ENCODE measurements at places on chromosomes 5 and 9.

DNA sequence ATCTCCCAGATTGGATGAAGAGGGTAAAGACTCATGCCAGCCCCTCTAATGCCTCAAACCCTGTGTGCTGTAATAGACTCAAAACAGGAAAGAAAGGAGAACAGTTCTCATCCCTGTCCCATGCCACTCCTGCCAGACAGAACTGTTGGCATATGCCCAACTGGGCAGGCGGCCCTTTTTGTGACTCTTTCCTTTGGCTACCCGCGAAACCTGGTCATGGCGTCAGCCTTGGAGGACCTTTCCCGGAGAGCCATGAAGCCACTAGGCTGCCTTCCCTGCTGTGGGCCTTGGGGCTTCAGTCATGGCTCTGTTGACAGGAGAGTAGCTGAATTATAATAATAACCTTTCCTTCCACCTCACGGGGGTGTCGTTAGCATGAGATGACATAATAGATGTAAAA, 75.9 kb upstream of the SEMA6A start:
- no peak for DNase-seq

DNA sequence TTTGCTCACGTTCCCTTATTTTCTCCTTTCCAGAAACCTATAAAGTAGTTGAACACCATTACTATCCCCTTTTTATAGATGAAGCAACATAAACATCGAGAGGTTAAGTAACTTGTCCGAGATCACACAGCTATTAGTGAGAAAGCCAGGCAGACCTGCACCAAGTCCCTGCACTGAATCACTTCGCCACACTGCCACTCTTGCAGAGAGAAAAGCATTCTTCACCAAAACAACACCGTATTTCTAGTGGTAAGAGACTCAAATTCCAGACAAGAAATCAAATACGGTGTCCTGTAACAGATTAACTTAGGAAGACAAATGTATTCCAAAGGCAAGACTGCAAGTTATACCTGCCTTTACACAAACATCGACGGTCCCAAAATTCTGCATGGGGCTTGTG, 82.0 kb upstream of the DMRT1 start:
- DNase-seq = no peak

- peak; percentile 40 for DNase-seq
Measured at GRCh38 chr9:97802276-97802675, 50.8 kb upstream of the FOXE1 start.

DNA sequence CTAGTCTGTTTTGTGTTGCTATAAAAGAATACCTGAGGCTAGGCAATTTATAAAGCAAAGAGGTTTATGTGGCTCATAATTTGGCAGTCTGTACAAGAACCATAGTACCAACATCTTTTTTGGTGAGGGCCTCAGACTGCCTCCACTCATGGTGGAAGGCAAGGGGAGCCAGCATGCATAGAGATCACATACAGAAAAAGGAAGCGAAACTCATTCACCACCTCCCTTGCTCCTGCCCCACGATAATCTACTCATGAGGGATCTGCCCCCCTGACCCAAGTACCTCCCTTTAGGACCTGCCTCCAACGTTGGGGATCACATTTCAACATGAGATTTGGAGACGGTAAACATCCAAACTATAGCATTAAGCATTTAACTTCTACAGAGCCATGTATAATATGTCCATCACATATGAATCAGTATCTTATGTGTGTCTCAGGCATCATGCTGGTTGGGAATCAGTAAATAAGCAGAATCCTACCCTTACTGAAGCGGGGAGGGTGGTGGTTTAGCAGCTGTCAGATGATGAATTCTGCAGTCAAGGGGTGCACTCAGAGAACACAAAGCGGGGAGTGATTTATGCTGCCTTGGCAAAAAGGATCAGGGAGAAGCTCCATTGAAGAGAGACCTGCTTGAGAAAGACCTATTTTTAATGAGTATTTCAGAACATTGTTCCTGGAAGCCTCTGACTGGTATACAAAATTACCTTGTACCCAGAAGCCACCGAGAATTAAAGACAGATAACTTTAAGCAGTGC, 34.8 kb downstream of the HMGXB3 start:
- DNase-seq = no peak

DNA sequence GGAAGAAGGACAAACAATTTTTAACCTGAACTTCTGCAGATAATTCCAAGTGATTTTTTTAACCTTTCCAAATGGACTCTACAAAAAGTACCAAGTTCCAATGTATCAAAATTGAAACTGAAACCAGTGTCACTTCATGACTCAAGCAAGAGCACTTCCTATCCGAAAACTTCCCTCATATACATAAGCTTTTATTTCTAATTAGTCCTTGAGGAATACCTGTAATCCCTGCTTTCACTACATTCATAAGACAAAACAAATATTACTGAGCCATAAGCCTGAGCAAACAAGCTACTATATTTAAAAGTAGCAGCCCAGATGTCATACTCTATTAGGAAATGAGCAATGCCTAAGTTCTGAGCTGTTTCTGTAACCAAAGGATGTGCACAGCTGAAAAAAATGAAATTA, 224.4 kb downstream of the EBF1 start:
- DNase-seq = no peak

DNA sequence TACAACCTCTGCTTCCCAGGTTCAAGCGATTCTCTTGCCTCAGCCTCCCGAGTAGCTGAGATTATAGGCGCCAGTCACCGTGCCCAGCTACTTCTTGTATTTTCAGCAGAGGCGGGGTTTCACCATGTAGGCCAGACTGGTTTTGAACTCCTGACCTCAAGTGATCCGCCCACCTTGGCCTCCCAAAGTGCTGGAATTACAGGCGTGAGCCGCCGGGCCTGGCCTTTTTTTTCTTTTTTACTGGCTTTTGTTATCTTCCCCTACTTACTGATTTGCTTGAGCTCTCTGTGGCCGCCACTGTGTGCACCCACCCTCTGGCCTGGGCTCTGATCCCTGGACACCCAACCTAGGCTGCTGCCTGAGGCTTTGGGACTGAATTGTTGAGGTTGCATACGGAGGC, 60.3 kb downstream of the ANKRD33B start:
- DNase-seq = no peak

GRCh38 chr5:148807851-148808250, 18.6 kb upstream of the ADRB2 start:
- no peak for DNase-seq

GRCh38 chr5:6856653-6857052, 143.4 kb downstream of the TENT4A start:
- no peak for DNase-seq

- DNase-seq = peak; percentile 49
Measured at GRCh38 chr5:146731909-146732659, 146.5 kb downstream of the PPP2R2B start.

- DNase-seq = no peak
Measured at GRCh38 chr9:9522406-9522805, 1090.4 kb downstream of the PTPRD start.

GRCh38 chr5:156927545-156927944, 35.5 kb downstream of the TIMD4 start:
- no peak for DNase-seq

DNA sequence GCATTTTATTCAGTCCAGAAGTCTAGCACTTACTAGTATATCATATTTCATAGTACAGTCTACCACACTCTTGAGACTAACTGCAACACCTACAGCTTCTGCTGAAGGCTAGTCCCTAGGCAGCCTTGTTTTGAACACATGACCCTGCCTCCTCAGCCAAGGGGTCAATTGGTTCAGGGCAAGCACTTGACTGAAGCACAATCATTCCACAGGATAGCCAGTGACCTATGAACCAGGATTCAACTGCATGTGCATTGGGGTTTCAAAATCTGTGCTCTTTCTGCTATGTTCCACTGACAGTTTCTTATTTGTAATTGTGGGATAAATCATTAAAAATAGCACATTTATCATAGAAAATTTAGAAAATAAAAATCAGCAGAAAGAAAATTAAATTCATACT, 186.8 kb downstream of the TMEM161B start:
- no peak for DNase-seq

DNA sequence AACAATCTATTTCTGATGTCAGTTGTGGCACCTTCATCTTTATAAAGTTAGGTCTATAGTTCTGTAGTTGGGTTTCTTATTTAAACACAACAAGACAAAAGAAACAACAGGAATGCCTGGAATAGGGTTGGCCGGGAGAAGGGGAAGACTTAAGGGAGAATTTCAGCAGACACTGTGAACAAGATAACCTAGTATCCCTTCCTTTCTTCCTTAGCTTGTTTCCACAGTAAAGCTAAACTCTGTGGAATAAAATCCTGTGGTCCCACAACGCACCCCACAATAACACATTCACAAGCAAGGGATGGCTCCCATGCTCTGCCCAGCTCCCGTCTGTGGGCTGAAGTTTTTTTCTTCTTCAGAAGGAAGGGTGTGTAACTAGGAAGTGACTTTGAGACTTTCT, 124.9 kb upstream of the SMARCA2 start:
- DNase-seq = no peak

- peak; percentile 75 for DNase-seq
Measured at GRCh38 chr5:120682851-120683250, 218.8 kb downstream of the PRR16 start.

GRCh38 chr5:78339617-78340436, 20.6 kb upstream of the SCAMP1 start:
- DNase-seq = no peak

- DNase-seq = no peak
Measured at GRCh38 chr5:57243286-57244137, 69.7 kb downstream of the GPBP1 start.

DNA sequence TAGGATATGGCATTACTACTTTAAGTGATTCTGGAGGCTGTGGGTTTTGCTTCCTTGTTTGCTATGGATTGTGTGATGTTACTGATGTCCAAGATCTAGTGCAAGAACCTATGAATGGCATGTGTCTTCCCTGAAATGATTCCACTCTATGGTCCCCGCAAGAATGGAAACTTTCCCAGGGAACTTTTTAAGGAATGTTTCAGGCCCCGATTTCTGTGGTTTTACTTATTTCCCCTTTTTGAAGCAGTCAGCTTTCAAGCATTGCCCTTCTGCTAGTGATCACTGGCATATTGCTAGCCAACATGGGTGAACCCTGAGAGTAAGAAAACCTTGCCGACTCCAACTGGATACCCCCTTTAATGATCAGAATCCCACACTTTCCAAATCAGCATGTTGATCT, 26.6 kb upstream of the CD180 start:
- no peak for DNase-seq

- DNase-seq = no peak
Measured at GRCh38 chr5:65535529-65535987, 27.4 kb downstream of the CENPK start.

GRCh38 chr9:976943-977837, 735 bp downstream of the DMRT3 start:
- DNase-seq = no peak

DNA sequence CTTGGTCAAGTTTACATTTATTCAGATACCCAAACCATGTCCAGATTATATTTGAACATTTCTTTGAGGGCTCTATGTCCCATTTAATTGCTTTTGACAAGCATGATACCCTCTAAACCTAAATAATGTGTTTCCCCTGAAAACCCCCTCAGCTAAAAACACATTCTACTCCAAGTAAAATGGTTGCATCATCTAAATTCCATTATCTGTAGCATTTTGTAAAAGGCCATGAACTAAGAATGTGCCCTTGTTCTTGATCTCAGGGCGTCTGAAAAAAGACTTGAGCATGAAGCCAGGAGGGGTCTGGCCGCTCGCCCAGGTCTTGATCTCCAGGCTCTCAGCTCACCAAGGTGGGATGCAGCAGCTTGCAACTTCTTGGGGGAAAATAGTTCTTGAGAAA, 53.5 kb upstream of the ERCC6L2 start:
- DNase-seq = no peak

- no peak for DNase-seq
Measured at GRCh38 chr5:176446884-176447590, 1.1 kb upstream of the FAF2 start.

GRCh38 chr5:153794327-153794726, 244.4 kb downstream of the FAM114A2 start:
- DNase-seq = no peak

GRCh38 chr9:133803028-133803585, 65.0 kb upstream of the SARDH start:
- no peak for DNase-seq

- no peak for DNase-seq
Measured at GRCh38 chr9:72464857-72465592, 56.4 kb upstream of the TMC1 start.

DNA sequence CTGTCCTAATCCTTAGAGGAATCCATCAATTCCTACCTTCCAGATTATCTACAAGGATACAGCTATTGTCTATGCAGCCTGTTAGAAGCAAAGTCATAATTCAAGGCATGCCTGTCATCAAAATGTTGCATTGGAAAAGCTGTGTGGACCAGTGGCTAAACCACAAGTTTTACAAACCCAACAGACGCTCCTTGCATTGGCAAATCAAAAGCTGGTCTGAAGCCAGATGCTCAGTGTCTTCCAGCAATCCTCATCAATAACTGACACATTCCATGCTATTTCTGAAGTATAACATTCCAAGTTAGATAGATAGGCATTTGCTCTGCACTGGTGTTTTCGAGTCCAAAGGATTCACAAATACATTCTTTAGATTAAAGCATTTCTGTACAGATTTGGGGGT, 213.6 kb downstream of the EBF1 start:
- DNase-seq = no peak

DNA sequence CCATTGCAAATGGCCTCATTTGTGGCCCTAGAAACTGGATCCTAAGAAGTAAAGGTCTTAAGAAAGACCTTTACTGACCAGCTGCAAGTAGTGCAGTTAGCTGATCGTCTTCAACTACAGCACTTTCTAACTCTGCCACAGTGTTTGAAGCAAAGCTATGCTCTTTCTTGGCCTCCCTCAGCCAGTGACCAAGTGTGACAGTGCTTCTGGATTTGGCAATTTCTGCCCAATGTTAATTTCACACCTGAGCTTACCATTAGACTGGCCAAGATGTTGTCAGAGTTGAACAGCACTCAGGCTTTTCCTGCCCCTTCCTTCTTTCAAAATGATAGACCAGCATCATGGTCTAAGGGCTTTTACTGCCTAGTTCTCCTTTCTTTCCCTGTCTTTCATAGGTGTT, 36.1 kb downstream of the UHRF2 start:
- no peak for DNase-seq

DNA sequence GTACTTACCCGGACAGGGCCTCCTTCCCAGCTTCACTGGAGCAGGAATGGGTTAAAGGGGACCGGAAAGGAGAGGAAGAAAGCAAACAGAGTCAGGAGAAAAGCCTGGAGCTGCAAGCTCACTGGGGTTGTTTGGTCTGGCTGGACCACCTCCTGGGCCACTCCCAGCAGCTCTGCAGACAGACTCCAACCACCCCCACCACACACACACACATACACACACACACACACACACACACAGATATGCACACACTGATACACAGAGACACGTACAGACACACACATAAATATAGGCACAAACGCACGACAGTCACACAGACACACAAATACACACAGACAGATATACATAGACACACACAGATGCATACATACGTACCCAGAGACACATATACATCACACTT, 34.9 kb upstream of the SYNPO start:
- DNase-seq = no peak
